ENCODE measurements at places on chromosomes 12 and 14.

- DNase-seq = no peak
These were observed 101.8 kb upstream of the BBS10 start for GRCh38 chr12:76449993-76450392.

GRCh38 chr14:54627540-54628363, 60.8 kb downstream of the SAMD4A start:
- DNase-seq = no peak

DNA sequence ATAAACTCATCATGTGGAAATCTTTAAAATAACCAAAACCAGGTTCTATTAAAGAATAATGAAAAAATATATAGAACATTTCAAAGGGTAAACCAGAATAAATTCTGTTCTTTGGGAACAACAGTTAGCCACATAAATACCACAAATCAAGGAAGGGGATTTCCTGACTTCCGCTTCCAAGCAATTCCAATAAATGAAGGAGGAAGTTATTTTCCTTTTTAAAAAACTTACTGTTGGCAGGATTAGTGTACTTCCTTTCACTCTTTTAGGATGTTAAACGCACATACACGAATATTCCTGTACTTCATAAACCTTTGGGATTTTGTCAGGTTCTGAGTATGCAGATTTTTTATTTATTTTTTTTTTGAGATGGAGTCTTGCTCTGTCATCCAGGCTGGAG, 13.7 kb upstream of the LIMA1 start:
- DNase-seq = no peak

DNA sequence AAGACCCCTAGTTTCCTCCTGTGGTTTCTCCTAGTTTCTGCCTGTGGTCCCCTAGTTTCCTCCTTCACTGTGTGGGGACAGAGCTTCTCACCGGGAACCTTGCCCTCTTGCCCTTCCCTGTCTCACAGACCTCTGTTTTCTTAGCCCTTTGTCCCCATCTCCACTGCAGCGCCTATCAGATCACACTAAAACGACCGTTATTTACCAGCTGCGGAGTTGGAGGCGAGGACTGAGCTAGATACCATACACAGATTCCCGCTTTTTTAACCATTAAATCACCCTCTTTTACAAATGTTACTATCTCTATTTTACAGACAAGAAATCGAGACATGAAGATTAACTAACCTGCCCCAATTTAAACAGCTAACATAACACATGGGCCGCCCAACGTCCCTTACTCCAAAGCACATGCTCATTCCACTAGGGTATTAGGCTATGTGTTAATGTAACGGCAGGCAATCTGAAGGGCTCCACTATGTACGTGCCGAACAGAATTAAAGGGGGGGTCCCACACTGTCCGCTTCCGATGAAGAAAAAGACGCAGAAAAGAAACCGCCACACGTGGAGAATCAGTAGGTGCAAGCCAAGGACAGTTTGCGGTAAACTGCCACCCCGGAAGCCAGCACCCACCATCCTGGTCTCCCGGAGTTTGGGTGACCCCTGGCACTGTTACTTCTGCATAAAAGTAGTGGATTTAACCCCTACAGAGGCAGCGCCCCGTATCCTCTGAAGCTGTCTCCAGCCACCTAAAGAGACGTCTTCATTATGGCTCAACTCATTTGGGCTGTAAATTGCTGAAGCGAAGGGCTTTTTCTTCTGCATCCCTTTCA, 1.9 kb upstream of the FKBP4 start:
- no peak for DNase-seq

DNA sequence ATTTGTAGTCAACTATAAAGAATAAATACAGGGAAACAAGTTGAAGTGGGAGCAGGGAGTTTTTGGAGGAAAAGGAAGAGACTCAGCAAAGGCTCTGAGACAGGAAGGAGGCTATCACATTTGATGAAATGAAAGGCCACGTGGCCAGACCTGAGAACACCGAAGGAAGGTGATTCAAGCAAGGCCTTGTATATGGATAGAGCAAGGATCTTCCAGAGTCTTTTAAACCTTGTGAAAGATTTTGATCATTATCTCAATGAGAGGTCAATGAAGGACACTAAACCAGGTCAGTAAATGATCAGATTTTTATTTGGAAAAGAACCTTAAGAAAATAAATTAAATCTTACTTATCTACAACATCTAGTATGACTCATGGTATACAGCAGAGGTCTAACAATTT, 523.5 kb downstream of the SLC16A7 start:
- no peak for DNase-seq

DNA sequence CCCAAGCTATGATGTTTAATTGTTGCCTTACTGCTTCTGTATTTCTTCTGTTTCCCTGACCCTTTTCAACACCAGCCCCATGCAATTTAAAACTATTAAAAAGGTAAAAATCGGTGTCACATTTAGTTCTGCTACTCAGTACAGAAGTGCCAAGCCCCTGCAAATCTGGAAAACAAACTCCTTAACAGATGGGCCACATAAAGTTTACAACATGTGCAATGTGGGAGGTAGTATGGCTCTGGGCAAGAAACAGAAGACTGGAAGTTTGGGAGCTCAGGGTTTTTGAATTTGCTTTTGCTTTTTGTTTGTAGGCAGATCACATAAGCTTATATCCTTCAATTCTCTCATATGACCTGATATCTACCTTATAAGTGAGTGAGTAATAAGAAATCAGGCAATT, 404.0 kb upstream of the ATP2B1 start:
- DNase-seq = no peak

DNA sequence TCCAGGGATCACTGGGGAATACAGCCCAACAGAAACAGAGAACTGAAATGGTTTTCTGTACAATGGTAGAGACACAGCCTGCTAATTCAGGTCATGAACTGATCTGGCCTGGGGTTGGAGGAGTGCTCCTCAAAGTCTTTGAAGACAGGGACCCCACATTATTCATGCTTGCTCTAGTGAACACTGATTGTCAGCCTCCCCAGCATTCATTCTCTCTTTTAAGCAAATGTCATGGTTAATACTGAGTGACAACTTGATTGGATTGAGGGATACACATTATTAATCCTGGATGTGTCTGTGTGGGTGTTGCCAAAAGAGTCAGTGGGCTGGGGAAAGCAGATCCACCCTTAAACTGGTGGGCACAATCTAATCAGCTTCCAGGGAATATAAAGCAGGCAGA, 288.4 kb upstream of the NOS1 start:
- no peak for DNase-seq

- no peak for DNase-seq
These were observed 646.5 kb upstream of the SEL1L start for GRCh38 chr14:82180139-82180538.

DNA sequence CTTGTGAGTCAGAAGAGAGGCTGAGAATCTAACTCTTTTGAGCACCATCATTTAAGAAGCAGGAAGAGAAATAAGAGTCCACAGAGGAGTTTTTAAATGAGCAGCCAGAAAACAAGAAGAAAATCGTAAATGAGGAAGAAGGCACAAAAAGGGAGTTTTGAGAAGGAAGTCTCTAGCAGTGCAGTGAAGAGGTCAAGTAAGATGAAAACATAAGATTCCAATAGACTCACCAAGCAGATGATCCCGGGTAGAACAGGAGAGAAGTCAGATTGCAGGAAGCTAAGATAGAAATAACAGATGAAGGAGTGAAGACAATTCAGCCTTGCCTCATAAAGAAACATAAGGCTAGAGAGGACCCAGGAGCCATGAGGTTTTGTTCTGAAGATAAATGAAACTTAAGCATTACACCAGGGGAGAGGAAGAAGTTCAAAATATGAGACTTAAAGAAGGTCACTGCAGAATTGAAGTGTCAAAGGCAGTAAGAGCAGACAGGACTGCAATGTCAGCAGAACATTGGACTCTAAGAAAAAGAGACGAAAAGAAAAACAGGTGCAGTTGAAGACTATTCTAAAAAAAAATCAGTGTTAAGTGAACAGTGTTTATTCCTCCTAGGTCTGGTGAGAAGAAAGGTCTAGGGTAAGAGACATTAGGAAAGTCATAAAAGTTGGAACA, 229.0 kb downstream of the SEC23A start:
- no peak for DNase-seq

DNA sequence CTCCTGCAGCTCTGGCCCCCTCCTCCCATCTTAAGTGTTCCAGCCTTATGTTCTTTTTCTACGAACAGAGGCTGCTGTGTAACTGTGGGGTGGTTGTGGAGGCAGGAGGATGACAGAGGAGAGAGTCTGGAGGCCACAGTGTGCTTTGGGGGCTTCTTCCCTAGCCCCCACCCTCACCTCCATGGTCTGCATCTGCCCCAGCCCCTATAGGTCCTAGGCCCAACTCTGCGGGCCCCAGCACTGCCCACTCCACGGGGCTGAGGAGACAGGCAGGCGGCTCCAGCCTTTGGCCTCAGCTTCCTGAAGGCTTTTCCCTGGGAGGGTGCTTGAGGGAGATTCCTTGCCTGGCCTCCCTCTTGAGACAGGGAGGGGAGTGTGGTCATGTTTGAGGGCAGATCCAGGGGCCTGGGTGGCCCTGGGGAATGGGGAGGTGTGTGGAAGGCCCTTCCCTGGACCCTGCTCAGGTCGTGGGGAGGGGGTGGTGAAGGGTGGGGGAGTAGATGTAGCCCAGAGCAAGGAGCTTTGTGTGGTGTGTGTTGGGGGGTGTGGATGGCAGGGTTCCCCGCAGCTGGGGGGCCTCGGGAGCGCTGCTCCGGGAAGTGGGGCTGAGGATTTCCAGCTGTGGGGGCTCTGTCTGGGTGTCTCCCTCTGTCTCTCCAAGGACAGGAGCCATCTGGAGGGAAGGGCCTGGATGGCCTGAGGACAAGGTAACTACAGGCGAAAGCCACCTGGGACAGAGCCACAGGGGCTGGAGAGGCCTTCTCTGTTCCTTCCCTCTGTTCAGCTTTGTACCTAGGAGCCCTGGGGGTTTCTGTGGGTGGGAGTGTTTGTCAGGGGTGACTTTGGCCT, 1.1 kb downstream of the SMIM41 start:
- peak; percentile 78 for DNase-seq

GRCh38 chr14:97149775-97150174, 352.6 kb downstream of the VRK1 start:
- no peak for DNase-seq

DNA sequence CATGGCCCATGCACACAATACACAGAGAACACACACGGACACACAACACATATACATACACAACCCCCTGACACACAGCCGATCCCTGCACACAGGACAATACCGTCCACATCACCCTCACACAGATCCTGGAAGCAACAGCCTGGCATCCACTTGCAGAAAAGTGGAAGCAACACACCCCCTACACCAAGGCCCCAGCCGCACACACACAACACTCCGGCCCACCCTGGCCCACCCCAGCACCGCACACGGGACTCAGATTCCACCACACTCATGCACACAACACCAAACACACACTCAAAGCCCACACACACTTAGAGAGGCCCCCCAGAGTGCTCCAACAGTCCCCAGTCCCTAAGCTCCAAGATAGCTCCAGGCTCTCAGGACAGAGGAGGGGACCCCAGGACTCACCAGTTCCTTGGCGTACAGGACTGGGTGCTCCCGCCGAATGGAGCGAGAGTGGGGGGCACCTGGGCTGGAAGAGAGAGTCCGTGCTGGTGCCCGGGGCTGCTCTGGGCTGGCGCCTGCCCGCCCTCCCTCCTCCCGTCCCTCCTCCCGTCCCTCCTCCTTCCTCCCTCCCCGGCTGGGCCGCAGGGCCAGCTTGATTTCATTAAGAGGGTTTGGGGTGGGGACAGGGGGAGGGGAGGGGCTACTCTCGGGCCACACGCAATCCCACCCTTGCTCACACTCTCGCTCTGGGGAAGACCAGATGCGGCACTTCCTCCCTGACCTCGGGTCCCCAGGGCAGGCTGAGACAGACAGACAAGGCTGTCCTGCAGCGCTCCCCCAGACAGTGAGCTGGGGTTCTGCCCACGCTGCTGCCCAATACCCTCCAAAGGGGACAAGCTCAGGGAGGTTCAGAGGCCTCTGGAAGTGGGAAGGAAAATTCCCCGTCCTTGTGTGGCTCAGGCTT, at the start of gene TMEM119:
TMEM119 (minus strand) TSS at position 526 of the 913 bp plus-strand sequence. CDS start 5,701 bp downstream, outside the sequence.
- DNase-seq = peak; percentile 76

- no peak for DNase-seq
These were observed 229.4 kb downstream of the BCL11B start for GRCh38 chr14:99042381-99043266.

GRCh38 chr12:121190523-121191031, 19.4 kb upstream of the P2RX4 start:
- no peak for DNase-seq

GRCh38 chr12:108717243-108717642, 14.1 kb downstream of the CORO1C start:
- DNase-seq = no peak

GRCh38 chr12:72742568-72742967, 470.4 kb downstream of the TRHDE start:
- no peak for DNase-seq

- DNase-seq = no peak
These were observed 9.3 kb upstream of the PPP4R4 start for GRCh38 chr14:94164685-94165431.

- DNase-seq = no peak
These were observed 52.0 kb downstream of the NOS1 start for GRCh38 chr12:117309276-117309925.

DNA sequence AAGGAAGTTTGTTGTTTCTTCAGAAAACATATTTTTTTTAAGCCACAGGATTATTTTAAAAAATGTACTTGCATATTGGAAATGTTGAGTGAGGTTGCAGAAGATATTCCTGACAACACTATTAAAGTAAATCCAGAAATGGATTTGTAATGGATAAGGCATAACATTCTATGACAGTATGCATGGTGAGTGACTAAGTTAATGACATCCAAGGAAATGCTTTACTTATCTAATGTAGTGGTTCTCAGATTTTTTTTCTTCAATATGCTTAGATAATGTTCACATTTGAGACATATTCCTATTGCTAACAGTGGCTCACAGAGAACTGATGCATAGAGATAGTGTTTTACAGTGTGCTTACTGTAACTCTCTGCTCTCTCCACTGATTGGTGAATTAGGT, 49.4 kb downstream of the ZDHHC17 start:
- DNase-seq = no peak

DNA sequence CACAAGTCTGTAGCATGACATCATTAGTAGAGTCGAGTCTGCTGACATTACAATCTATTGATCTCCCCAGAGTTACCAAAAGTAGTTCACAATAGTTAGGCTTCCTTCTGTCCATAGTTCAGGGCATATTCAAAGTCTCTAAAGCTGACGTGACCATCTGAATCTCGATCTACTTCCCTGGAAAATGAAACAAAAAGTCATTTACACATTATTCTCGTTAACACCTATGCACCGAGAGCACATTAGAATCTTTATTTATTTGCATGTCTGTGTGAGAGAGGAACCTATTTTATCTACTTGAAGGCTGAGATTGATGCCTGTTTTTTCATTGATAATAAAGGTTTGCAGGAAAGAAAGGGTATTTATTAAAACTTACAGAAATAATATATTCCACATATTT, 157.4 kb downstream of the EFCAB11 start:
- no peak for DNase-seq

All from sigmoid colon (tissue), 7 donors.